K562 (cell line): ENCODE measurements at places on chromosomes 7 and 10. TPM values are rescaled to one million over a fixed set of nuclear protein-coding genes. Genes with fewer than 3 reads are reported as not detected.

HABP2 gene
- 0.05 TPM in 1 of 2 replicates, not detected in the other for polyA plus RNA-seq

FZD8 gene
- 0.13 and 0.43 TPM in 2 replicates for polyA plus RNA-seq

GNAT3 gene
- polyA plus RNA-seq, result not detected in 2 replicates

NKX2-3 gene
- not detected in 2 replicates for polyA plus RNA-seq

SKIDA1 gene
- 0.05 and 1.4 TPM in 2 replicates for polyA plus RNA-seq

OIT3 gene
- not detected in 2 replicates for polyA plus RNA-seq

MUC12 gene
- polyA plus RNA-seq, result 0.73 and 0.94 TPM in 2 replicates

SEMA3A gene
- 0.53 and 1.1 TPM in 2 replicates for polyA plus RNA-seq

AQP1 gene
- 5.4 and 6.7 TPM in 2 replicates for polyA plus RNA-seq

KCNH2 gene
- polyA plus RNA-seq, result 251 and 295 TPM in 2 replicates

GRCh38 chr10:133276435-133277201 is at the start of gene ADAM8:
Gene ADAM8 (minus strand): TSS chr10:133276868. CDS start chr10:133276817, 51 bp downstream.
- no peaks in the 10 kb centered on the region for H3K27me3 ChIP-seq
- H3K4me1 ChIP-seq, result peaks cover 40% of the 10 kb centered on the region
- DNase-seq, result peak; percentile 37
- H3K27ac ChIP-seq, result peak within 1 kb of the TSS; percentile 92

DNA sequence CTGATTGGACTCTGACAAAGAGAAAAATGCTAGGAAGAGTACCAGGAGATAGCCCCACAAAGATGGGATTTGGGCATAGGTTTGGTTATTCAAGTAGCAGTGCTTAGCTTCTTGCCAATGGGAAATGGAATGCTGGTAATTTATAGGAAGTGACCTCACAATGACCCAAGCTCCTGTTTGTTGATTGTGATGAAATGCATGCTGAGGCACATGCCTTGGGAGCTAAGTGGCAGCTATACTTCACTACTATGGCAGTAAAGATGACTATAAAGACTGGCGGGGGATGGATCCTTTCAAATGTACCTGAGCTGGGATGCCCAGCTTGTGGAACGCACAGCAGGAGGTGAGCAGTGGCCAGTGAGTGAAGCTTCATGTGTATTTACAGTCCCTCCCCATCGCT is 153.8 kb downstream of the ZNF22 start:
- H3K36me3 ChIP-seq, result no peaks in the 10 kb centered on the region
- no peak for DNase-seq
- peaks cover 5% of the 10 kb centered on the region for H3K4me1 ChIP-seq
- peaks cover 11% of the 10 kb centered on the region; the same call in 1 of the 2 replicates for H3K27me3 ChIP-seq
- no peak overlapping the region for H3K4me3 ChIP-seq

- H3K4me1 ChIP-seq, result peaks cover 4% of the 10 kb centered on the region; the same call in 1 of the 2 replicates
- H3K36me3 ChIP-seq, result no peaks in the 10 kb centered on the region
- no peak overlapping the region for H3K27ac ChIP-seq
- H3K4me3 ChIP-seq, result no peak overlapping the region
- no peak for DNase-seq
- H3K27me3 ChIP-seq, result peaks cover 64% of the 10 kb centered on the region
Observed at GRCh38 chr7:157561816-157562410, 225.1 kb downstream of the DNAJB6 start.

- no peak for DNase-seq
- no peaks in the 10 kb centered on the region for H3K4me1 ChIP-seq
- no peaks in the 10 kb centered on the region; the same call in 1 of the 2 replicates for H3K27me3 ChIP-seq
- H3K4me3 ChIP-seq, result no peak overlapping the region
- no peak overlapping the region for H3K27ac ChIP-seq
- no peaks in the 10 kb centered on the region for H3K36me3 ChIP-seq
Observed at GRCh38 chr10:131271195-131271880, 40.2 kb downstream of the TCERG1L start.

DNA sequence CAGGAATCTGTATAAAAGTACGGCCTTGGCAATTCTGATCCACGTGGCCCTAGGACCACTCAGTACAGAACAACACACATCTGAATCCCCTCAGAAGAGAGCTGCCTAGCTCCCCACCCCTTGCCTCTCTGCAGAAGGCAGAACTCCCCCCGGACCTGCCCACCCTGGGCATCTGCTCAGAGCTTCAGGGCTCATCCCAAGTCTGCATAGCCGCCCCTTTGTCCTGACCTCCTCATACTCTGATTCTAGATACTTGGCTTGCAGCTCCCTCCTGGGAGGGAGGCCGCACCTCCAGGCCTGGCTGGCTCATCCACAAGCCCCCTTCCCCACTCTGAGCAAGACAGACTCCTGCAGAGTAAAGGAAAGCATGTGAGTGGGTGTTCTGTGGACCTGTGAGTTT is 49.6 kb downstream of the GRID1 start:
- H3K4me3 ChIP-seq, result no peak overlapping the region
- no peaks in the 10 kb centered on the region; the same call in 1 of the 2 replicates for H3K4me1 ChIP-seq
- H3K27me3 ChIP-seq, result no peaks in the 10 kb centered on the region
- no peaks in the 10 kb centered on the region for H3K36me3 ChIP-seq
- DNase-seq, result no peak

- H3K27ac ChIP-seq, result no peak overlapping the region
- no peak for DNase-seq
- no peak overlapping the region for H3K4me3 ChIP-seq
- no peaks in the 10 kb centered on the region for H3K36me3 ChIP-seq
- H3K4me1 ChIP-seq, result peaks cover 4% of the 10 kb centered on the region
Observed at GRCh38 chr10:28505359-28505959, 27.5 kb upstream of the WAC start.

GRCh38 chr7:152025077-152025936 is at the start of gene GALNT11:
Gene GALNT11 (plus strand): TSS chr7:152025674. CDS start chr7:152094228, 68,554 bp downstream.
- H3K4me3 ChIP-seq, result peak within 1 kb of the TSS; percentile 71
- peaks cover 12% of the 10 kb centered on the region; the same call in 2 of the 3 replicates for H3K36me3 ChIP-seq
- peaks cover 3% of the 10 kb centered on the region; the same call in 1 of the 3 replicates for H3K4me1 ChIP-seq
- peaks cover 13% of the 10 kb centered on the region for H3K27me3 ChIP-seq

DNA sequence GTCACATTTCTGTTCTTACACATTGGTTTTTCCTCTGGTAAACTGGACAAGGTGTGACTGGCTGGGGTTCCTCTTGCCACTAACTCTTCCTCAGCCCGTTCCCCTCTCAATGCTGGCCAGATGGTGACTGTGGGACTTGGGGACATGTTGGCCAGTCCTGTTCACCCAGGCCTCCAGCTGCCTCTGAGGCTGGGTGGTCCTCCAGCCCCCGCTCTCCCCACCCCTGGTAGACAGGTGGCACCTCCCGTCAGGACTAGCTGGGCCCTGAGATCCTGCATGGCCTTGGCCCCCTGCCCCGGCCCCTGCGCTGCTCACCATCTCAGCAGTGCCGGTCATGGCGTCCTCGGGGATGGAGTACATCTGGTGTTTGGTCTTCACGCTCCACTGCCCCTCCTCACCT is 10.8 kb upstream of the MYL7 start:
- H3K4me1 ChIP-seq, result peaks cover 47% of the 10 kb centered on the region
- H3K27ac ChIP-seq, result no peak overlapping the region
- H3K4me3 ChIP-seq, result no peak overlapping the region

GRCh38 chr7:138154661-138155060 is 78.4 kb downstream of the AKR1D1 start:
- 0 out of 2 replicates have a peak, but pooled peaks cover 4% of the 10 kb centered on the region for H3K27me3 ChIP-seq
- no peaks in the 10 kb centered on the region for H3K36me3 ChIP-seq
- H3K4me3 ChIP-seq, result no peak overlapping the region
- no peak for DNase-seq
- H3K4me1 ChIP-seq, result no peaks in the 10 kb centered on the region

DNA sequence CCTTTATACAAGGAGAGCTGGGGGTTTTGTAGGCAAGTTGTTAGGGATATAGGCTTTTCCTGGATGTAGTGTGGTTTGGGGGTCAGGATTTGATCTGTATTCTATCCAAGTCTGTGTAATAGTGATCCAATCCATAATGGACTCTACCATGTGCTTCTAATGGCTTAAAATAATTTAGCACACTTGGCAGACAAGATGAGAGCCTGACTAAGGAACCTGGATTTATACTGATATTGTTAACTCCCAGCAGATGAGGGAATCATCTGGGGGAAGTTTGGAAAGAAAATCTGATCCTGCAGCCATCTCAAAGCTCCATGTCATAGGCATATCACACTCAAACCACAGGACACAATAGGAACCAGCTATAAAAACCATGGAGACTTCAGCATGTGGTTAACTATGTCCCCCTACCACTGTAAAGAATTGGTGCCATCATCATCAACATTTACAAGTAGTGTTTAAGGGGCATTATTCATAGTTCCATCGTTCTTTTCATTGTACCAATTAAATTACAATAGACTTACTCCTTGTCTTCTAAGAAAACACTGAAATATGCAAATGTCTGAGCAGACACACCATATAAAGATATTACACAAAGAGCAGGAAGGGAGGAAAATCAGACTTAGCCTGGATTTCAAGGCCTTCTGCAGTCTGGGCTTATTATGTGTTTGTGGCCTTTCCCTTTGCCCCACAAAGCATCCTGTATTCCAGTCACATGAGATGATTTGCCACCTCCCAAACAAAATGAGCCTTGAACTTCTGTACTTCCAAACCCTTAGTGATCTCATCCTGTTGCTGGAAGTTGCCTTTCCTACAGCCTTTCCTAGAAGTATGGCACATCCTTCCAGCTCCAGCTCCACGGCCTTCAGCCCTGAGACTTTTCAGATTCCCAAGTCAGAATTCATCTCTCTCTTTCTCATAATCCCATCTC is 22.5 kb upstream of the HPS1 start:
- H3K36me3 ChIP-seq, result no peaks in the 10 kb centered on the region
- DNase-seq, result no peak
- no peak overlapping the region for H3K4me3 ChIP-seq
- H3K4me1 ChIP-seq, result peaks cover 31% of the 10 kb centered on the region; the same call in 2 of the 3 replicates

DNA sequence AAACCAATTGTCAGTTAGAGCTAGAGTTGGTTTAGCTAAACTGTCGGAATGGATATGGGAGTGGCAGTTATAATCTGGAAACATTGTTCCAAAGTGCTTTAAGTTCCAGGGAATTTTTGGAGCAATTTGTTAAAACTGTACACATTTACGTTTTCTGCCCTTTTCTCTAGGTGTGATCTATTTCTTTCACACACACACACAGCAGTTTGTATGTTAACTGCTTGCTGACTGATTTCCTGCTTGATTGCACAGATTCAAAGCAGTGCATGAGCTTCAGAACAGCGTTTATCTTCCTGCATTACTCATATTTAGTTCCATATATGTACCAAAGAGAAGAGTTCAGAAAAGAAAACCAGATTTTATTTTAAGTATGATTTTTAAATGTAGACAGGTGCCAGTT is 57.9 kb downstream of the MGMT start:
- no peaks in the 10 kb centered on the region for H3K36me3 ChIP-seq
- H3K4me3 ChIP-seq, result no peak overlapping the region
- no peak overlapping the region for H3K27ac ChIP-seq
- DNase-seq, result no peak
- H3K27me3 ChIP-seq, result no peaks in the 10 kb centered on the region

GRCh38 chr7:22895140-22895827 is 72.6 kb upstream of the TOMM7 start:
- no peak overlapping the region for H3K27ac ChIP-seq
- no peaks in the 10 kb centered on the region for H3K36me3 ChIP-seq
- no peaks in the 10 kb centered on the region for H3K4me1 ChIP-seq
- no peak for DNase-seq

- no peak overlapping the region for H3K4me3 ChIP-seq
- H3K27ac ChIP-seq, result no peak overlapping the region
- no peak for DNase-seq
- peaks cover 5% of the 10 kb centered on the region; the same call in 1 of the 2 replicates for H3K4me1 ChIP-seq
Observed at GRCh38 chr7:55005241-55005851, 13.5 kb upstream of the EGFR start.

- DNase-seq, result no peak
- H3K27ac ChIP-seq, result no peak overlapping the region
- no peak overlapping the region for H3K4me3 ChIP-seq
- H3K27me3 ChIP-seq, result no peaks in the 10 kb centered on the region
Observed at GRCh38 chr10:92068900-92069299, 145.3 kb downstream of the BTAF1 start.

DNA sequence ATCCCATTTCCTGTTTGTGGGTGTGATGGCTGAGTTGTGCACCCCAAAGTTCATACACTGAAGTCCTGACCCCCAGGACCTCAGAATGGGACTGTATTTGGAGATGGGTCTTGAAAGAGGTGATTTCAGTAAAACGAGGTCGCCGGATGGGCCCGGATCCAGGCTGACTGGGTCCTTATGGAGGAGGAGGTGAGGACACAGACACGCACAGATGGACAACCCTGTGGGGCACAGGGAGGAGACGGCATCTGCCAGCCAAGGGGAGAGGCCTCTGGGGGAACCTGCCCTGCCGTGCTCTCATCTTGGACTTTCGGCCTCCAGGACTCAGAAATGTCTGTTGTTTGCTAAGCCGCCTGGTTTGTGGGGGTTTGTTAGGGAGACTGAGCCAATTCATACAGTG is 61.1 kb downstream of the PTPRN2 start:
- peaks cover 74% of the 10 kb centered on the region for H3K27me3 ChIP-seq
- H3K36me3 ChIP-seq, result no peaks in the 10 kb centered on the region
- no peak overlapping the region for H3K27ac ChIP-seq
- H3K4me3 ChIP-seq, result no peak overlapping the region

GRCh38 chr7:108002726-108003598 is at the start of gene LAMB1:
Gene LAMB1 (minus strand): TSS chr7:108003161. CDS start chr7:108002885, 276 bp downstream.
- no peaks in the 10 kb centered on the region for H3K36me3 ChIP-seq
- H3K27ac ChIP-seq, result peak within 1 kb of the TSS; percentile 24
- no peaks in the 10 kb centered on the region; the same call in 2 of the 3 replicates for H3K27me3 ChIP-seq

- DNase-seq, result no peak
- no peak overlapping the region for H3K27ac ChIP-seq
- no peaks in the 10 kb centered on the region for H3K36me3 ChIP-seq
- H3K4me3 ChIP-seq, result no peak overlapping the region
- no peaks in the 10 kb centered on the region for H3K4me1 ChIP-seq
Observed at GRCh38 chr7:125877246-125877645, 947.6 kb upstream of the POT1 start.

GRCh38 chr7:81484261-81484660 is 285.6 kb downstream of the HGF start:
- H3K4me3 ChIP-seq, result no peak overlapping the region
- DNase-seq, result no peak
- H3K27me3 ChIP-seq, result no peaks in the 10 kb centered on the region
- H3K4me1 ChIP-seq, result no peaks in the 10 kb centered on the region
- no peaks in the 10 kb centered on the region for H3K36me3 ChIP-seq

DNA sequence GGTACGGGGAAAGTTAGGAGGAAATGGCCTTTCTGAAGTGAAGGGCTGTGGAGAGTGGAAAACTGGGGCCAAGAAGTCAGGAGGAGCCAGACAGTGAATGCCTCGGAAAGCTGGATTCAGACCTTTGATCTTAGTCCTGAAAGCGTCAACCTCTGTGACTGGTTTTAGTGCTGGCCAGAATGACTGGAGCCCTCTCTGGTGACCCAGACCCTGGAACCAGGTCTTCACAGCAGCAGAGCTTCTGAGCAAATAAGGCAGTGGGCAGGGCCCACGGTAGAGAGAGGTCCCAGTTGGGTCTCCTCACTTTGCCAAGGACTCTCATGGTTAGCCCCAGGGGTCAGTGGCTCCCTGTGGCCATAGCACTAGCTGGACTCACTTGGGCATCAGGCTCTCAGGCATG is 157.7 kb upstream of the EEPD1 start:
- no peaks in the 10 kb centered on the region; the same call in 1 of the 2 replicates for H3K27me3 ChIP-seq
- no peak overlapping the region for H3K4me3 ChIP-seq
- no peaks in the 10 kb centered on the region for H3K36me3 ChIP-seq
- H3K4me1 ChIP-seq, result no peaks in the 10 kb centered on the region
- no peak overlapping the region for H3K27ac ChIP-seq

DNA sequence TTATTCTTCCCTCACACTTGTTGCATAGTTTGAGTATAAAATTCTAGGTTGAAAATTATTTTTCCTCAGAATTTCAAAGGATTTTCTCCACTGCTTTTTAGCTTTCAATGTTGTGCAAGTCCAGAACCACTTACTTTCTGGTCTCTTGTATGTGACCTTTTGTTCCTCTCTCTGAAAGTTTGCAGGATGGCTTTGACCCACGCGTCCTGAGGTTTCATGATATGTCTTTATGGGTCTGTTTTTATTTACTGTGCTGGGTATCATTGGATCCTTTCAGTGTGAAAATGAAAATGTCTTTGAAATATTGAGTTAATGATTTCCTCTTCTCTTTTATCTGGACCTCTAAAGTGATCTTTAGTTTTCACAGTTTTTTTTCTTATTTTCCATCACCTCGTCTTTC is 38.5 kb downstream of the C1GALT1 start:
- H3K27ac ChIP-seq, result no peak overlapping the region
- H3K4me1 ChIP-seq, result no peaks in the 10 kb centered on the region
- DNase-seq, result no peak
- H3K4me3 ChIP-seq, result no peak overlapping the region
